Femur (tissue), 1 donor: ENCODE measurements at places on chromosomes 16 and 17.
A peak's percentile ranks its signal among the peaks of the same experiment; 100 is the strongest.

GRCh38 chr17:40219594-40220338 lies 662 bp downstream of the WIPF2 start:
- DNase-seq, result no peak

GRCh38 chr17:66898536-66898935 lies 63.6 kb downstream of the CACNG5 start:
- no peak for DNase-seq

- DNase-seq, result peak; percentile 18
Measured at GRCh38 chr16:3656491-3657468, 2.3 kb downstream of the DNASE1 start.

DNA sequence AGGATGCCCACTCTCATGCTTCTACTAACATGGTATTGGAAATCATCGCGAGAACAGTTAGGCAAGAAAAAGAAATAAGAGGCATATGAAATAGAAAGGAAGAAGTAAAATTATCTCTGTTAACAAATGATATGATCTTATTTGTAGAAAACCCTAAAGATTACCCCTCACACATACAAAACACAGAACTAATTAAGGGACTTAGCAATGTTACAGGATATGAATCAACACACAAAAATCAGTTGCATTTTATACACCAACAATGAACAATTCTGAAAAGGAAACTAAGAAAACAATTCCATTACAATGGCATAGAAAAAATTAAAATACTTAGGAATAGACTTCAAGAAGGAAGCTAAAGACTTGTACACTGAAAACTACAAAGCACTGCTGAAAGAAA lies 2.7 kb upstream of the CAPNS2 start:
- DNase-seq, result no peak

- peak; percentile 7 for DNase-seq
Measured at GRCh38 chr17:21199311-21199710, 14.7 kb downstream of the TMEM11 start.

DNA sequence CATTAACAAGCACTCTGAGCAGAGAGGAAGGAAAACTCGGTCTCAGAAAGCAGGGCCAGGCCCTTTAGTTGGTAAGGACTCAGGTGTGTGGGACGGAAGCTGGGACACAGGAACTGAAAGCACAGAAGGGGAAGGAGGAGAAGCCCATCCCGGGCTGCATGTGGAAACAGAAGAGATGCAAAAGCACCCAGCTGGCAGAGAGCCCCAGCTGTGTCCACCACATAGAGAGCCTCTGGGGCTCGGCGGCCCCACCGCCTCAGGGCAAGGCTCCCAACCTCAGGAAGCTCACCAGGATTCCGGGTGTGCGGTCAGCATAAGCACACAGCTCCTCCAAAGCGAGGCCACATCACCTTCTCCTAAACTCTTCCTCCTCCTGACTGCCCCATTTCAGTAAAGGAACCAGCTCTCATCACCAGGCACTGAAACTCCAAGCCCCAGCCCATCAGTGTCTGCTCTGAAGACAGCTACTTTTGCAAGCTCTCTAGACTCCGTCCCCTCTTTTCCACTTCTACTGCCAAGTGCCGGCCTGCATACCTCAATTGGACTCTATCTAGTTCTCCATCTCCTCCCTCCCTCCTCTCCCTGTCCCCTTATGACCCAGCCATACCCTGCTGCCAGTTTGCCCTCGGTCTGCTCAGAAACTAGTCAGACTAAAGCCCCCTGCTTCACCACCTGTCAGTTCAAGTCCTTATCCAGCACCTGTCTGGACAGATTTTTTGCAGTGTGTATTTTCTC lies 6.0 kb downstream of the ST3GAL2 start:
- DNase-seq, result no peak

DNA sequence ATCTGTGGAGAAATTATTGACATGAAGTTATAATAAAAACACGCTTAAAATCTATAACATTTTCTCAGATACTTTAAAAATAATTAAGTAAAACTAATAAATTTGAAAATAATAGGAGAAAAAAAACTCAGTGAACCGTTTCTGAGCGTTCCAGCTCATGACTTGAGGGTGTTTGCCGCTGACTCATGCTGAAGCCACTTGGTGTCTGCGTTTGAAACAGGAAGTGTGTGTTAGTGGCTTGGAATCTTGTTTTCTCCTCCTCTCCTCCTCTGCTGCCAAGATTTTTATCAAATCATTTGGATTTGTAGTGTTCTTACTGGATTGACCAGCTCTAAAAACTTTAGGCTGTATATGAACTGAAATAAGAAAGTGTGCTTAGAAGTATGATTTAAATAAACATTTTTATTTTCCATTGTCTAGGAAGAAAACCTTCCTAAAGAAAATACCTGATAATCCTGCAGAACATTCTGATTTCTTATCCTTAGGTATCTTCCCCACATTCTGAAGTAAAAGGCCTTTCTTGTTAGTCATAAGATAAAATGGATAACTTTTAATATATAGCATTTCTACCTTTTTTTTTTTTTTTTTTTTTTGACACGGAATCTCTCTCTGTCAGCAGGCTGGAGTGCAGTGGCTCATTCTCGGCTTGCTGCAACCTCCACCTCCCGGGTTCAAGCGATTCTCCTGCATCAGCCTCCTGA lies 30.8 kb downstream of the USP10 start:
- peak; percentile 56 for DNase-seq

- no peak for DNase-seq
Measured at GRCh38 chr17:82304826-82305726, 12.3 kb downstream of the CD7 start.

DNA sequence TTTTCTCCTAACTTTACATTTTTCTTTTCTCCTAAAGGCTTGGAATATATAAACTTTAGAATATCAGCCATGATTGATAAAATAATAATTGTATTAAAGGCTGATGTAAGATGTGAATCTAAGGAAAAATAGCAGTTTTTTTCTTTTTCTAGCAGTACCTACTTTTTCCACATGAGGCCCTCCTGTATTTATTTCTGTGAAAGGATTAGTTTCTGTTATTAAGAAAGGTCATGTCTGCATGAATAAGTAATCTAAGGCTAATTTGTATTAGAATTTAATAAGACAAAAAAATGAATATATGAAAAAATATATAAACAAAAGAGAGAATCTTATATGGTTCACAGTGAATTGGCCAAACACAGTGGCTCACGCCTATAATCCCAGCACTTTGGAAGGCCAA lies 85.3 kb downstream of the STXBP4 start:
- DNase-seq, result no peak

- DNase-seq, result no peak
Measured at GRCh38 chr17:79985361-79985942, 50.2 kb downstream of the TBC1D16 start.

DNA sequence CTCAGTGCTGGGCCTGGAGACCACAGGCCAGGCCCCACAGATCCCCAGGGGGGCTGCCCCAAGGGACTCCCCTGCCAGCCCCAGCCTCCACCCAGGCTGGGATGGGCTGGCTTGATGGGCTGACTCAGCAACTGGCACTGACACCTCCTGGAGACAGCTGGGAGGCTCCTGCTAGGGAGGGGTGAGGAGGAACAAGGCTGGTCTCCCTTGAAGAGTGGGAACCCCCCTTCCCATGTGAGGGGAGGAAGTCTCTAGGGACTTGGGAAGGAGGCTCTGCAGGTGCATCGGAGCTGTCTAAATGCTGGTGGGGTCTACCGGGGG lies 10.4 kb downstream of the NHERF1 start:
- peak; percentile 56 for DNase-seq
